ENCODE measurements at places on chromosomes 7 and 10. TPM values are rescaled to one million over a fixed set of nuclear protein-coding genes. Genes with fewer than 3 reads are reported as not detected.
A peak's percentile ranks its signal among the peaks of the same experiment; 100 is the strongest.

GRCh38 chr10:46544989-46545791, 11.3 kb downstream of the GPRIN2 start:
- DNase-seq: no peak
- H3K4me1 ChIP-seq: no peaks in the 10 kb centered on the region
- no peak overlapping the region for H3K27ac ChIP-seq
- H3K27me3 ChIP-seq: no peaks in the 10 kb centered on the region
- H3K36me3 ChIP-seq: no peaks in the 10 kb centered on the region
- H3K4me3 ChIP-seq: no peak overlapping the region

DNA sequence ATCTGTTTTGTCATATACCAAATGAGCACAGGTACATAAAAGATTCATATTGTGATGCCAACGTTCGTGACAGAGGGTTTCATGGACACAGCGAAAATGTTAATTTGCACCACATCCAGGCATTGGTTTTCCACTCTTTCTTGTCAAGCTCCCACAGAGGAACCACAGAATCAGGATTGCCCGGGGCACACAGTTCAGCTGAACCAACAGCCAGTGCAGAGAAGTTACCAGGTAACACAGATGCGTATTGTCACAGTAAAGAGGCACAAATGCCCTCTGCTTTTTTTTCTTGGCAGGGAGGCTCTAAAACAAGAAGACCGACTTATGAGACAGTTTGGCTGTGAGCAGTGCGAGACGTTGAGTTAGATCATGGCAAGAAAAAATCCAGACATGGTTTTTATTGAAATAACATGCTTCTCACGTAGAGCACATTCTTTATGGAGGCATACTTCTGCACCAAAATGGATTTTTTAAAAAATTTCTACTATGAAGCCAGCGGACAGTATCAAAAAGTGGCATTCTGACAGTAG, 331.1 kb upstream of the KIAA1217 start:
- DNase-seq: peak; percentile 27
- no peaks in the 10 kb centered on the region for H3K36me3 ChIP-seq
- H3K4me1 ChIP-seq: no peaks in the 10 kb centered on the region
- H3K4me3 ChIP-seq: no peak overlapping the region

DNA sequence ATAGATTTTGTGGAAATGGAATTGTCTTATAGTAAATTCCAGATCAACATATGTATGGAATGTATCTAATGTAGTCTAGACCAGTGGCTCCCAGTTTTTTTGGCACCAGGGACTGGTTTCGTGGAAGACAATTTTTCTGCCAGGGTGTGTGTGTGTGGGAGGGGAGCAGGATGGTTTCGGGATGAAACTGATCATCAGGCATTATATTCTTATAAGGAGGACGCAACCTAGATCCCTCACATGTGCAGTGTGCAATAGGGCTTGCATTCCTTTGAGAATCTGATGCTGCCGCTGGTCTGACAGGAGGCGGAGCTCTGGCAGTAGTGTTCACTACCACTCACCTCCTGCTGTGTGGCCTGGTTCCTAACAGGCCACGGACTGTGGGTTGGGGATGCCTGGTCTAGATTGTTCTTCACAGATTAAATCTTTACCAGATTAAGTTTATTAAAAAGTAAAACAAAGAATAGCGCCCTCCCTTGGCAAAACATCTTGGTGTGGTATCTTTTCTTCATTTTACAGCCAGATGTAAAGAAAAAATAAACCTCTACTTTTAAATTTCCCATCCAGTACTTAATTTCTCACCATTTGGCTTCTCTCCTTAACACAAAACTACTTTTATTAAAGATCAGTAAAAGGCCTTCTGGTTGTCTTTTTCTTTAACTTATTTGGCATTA, 48.4 kb downstream of the SEPTIN7 start:
- no peak overlapping the region for H3K27ac ChIP-seq
- H3K4me3 ChIP-seq: no peak overlapping the region
- DNase-seq: no peak
- no peaks in the 10 kb centered on the region for H3K36me3 ChIP-seq

DNA sequence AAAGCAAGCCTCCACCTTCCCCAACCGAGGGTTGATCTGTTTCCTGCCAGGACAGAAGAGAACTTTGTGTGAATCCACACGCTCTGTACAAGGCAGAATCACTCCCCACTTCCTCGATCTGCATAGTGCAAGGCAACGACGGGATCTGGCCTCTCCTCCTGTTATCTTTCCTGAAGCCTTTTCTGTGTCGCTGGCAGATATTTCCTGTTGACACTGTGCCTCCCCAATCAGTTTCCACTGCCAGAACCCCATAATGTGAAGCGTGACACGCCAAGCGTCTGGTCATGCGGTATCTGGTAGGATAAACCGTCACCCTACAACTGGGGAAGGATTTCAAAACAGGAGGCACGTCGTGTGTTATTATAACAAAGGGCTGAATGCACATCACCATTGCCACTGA, 57.2 kb downstream of the FAM171A1 start:
- no peak overlapping the region for H3K27ac ChIP-seq
- DNase-seq: no peak
- no peak overlapping the region for H3K4me3 ChIP-seq
- H3K4me1 ChIP-seq: no peaks in the 10 kb centered on the region
- H3K27me3 ChIP-seq: no peaks in the 10 kb centered on the region

Gene GHRHR
- total RNA-seq: not detected

DNA sequence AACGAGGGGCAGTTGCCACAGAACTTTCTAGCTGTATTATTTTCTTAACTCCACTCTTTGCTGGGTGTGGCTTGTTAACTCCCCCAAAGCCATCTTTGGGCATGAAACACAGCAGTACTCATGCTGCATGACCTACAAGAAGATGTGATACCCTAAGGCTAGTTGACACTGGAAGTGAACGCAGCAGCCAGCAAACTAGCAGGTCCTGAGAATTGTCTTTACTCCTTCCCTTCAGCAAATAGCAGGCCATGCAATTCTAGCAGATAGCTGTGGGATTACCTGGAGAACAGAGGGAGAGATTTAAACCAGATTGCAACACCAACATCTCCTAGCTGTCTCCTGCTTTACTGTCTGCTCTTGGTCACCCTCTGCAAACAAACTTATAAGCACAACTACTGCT, 688.0 kb upstream of the ZWINT start:
- H3K4me3 ChIP-seq: no peak overlapping the region
- no peaks in the 10 kb centered on the region for H3K27me3 ChIP-seq
- DNase-seq: no peak
- no peaks in the 10 kb centered on the region for H3K4me1 ChIP-seq
- H3K27ac ChIP-seq: no peak overlapping the region

Gene BLOC1S2
- 28.0 TPM for total RNA-seq

Gene CFAP69
- total RNA-seq: 13.0 TPM

DNA sequence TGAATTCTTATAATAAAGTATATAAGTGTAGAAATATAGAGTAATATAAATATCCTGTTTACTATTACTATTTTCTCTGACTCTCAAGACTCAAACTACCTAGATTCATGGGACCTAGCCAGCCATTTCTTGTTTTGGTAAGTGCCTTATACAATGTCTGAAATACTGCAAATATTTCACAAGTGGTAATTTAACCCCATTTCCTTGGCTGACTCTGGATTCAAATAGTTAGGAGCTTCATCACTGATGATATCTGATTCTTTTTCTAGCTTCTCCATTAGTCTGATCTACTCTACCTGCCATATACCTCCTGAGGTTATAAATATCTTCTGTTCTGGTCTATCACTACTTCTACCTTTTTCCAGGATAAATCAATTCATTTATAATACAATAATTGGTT, 6.4 kb upstream of the RALA start:
- no peak for DNase-seq
- no peaks in the 10 kb centered on the region for H3K36me3 ChIP-seq
- no peak overlapping the region for H3K4me3 ChIP-seq

Gene CCDC172
- not detected for total RNA-seq

Gene TCERG1L
- total RNA-seq: not detected

DNA sequence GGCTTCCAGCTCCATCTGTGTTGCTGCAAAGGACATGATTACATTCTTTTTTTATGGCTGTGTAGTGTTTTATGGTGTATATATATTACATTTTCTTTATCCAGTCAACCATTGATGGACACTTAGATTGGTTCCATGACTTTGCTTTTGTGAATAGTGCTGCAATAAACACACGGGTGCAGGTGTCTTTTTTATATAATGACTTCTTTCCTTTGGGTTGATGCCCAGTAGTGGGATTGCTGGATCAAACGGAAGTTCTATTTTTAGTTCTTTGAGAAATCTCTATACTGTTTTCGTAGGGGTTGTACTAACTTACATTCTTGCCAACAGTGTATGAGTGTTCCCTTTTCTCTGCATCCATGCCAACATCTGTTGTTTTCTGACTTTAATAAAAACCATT, 189.7 kb downstream of the ACTR3B start:
- no peaks in the 10 kb centered on the region for H3K4me1 ChIP-seq
- H3K4me3 ChIP-seq: no peak overlapping the region
- no peak for DNase-seq
- H3K27ac ChIP-seq: no peak overlapping the region

DNA sequence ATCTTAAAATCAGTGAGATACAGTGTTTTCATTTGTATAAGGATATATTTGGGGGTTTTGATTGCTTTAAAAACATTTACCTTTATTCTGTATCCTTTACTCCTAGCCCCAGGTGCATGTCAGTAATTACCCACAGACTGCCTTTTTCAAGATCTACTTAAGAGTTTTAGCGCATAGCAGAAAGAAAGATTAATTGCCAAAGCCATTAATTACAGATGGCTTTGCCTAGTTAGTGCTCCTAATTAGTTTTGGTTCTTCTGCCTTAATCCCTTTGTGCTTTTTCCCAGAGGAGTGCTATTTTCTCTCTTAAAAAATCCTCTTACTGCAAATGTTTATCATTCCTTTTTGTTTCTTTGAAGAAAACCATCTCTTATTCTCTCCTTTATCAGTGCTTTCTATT, 122.8 kb downstream of the MAPK8 start:
- H3K27me3 ChIP-seq: no peaks in the 10 kb centered on the region
- peaks cover 7% of the 10 kb centered on the region for H3K36me3 ChIP-seq
- no peak overlapping the region for H3K27ac ChIP-seq
- H3K4me1 ChIP-seq: no peaks in the 10 kb centered on the region
- DNase-seq: no peak

Gene FFAR4
- 1.0 TPM for total RNA-seq

DNA sequence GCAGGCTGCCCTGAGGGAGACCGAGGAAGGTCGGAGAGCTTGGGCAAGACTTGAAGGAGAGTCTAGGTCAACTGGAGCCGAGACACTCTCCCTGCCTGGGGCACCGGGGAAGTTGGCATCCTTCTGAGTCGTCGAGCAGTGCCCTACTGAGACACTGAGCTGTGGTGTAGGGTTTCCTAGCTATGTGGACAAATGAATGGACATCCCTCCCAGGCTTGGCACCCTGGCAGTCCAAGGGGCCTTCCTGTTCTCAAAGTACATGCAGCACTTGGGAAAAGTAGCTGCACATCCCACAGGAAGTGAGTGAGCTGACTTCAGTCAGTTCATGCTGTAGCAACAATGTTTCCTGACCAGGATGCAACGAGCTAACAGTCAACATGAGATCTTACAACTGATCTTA, 57.2 kb upstream of the INPP5A start:
- no peaks in the 10 kb centered on the region for H3K27me3 ChIP-seq
- H3K36me3 ChIP-seq: no peaks in the 10 kb centered on the region
- H3K4me3 ChIP-seq: no peak overlapping the region
- DNase-seq: no peak

GRCh38 chr10:34403512-34403911, 411.6 kb downstream of the PARD3 start:
- no peaks in the 10 kb centered on the region for H3K4me1 ChIP-seq
- no peak overlapping the region for H3K27ac ChIP-seq
- H3K36me3 ChIP-seq: no peaks in the 10 kb centered on the region
- DNase-seq: no peak
- H3K4me3 ChIP-seq: no peak overlapping the region
- H3K27me3 ChIP-seq: no peaks in the 10 kb centered on the region

Gene CCDC136
- total RNA-seq: 6.4 TPM

DNA sequence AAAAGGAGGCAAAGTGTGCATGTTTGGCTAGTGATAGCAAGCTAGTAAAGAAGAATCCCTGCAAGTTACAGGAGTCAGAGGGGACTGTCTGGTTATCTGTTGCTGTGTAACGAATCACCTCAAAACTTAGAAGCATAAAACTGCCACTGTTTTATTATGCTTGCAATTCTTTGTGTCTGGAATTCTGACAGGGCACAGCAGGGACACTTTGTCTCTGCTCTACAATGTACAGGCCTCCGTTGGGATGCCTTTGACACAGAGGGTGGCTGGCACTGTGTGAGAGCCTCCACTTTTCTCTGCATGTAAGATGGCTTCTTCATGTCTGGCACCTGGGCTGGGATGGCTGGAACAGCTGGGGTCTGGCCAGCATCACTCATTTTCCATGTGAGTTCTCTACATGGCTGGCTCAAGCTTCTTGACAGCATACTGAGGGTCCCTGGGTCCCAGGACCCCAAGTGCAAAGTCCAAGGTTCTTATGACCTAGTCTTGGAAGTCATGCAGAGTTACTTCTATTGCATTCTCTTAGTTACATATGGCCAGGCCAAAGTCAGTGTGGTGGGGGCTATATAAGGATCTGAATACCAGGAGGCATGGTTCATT, 276.9 kb downstream of the RPS24 start:
- H3K4me1 ChIP-seq: no peaks in the 10 kb centered on the region
- H3K4me3 ChIP-seq: no peak overlapping the region
- H3K27ac ChIP-seq: no peak overlapping the region
- H3K36me3 ChIP-seq: no peaks in the 10 kb centered on the region
- no peaks in the 10 kb centered on the region for H3K27me3 ChIP-seq

- no peaks in the 10 kb centered on the region for H3K27me3 ChIP-seq
- H3K4me3 ChIP-seq: no peak overlapping the region
- H3K27ac ChIP-seq: no peak overlapping the region
- H3K36me3 ChIP-seq: no peaks in the 10 kb centered on the region
These were observed 462.7 kb downstream of the PHTF2 start for GRCh38 chr7:78261302-78261701.

Gene SORCS1
- total RNA-seq: 2.9 TPM

Gene SFR1
- total RNA-seq: 11.4 TPM

DNA sequence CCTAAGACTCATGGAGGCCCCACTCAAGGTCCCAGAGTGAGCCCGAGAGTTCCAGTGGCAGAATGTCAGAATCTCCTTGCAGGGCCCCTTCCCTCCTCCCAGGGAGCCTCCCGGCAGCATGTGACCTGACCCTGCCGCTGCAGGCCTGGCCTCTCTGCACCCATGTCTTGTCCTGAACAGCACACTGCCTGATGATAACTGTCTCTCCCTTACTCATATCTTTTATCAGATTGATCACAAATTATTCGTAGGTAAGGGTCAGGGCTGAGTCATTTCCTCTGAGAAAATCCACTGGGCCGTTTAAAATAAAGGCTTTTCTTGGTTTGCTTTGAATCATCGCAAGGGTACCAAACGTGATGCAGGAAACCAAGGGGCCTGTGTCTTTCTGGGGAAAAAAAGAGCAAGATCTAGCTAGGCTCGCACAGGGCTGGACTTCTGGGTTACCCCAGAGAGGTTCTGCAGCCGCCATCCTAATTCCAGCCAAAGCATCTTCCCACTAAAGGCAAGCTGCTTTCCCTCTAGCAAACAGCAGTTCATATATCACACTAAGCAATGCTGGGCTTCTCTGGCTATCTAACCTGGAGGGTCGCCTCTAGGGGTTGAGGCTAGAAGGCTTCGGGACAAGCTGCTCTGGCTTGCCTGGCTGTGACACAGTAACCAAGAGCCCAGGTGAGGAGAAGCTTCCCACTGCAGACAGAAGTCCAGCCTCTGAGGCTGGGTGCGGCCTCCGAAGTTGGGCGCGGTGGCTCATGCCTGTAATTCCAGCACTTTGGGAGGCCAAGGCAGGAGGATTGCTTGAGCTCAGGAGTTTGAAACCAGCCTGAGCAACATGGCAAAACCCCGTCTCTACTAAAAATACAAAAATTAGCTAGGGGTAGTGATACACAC, 104.9 kb downstream of the SPDYE5 start:
- no peaks in the 10 kb centered on the region for H3K4me1 ChIP-seq
- no peak overlapping the region for H3K4me3 ChIP-seq
- DNase-seq: no peak
- H3K27me3 ChIP-seq: no peaks in the 10 kb centered on the region
- H3K27ac ChIP-seq: no peak overlapping the region

Measured in breast epithelium (tissue), 4 donors.